H7 (cell line): ENCODE measurements at places on chromosomes 11 and 22.

DNA sequence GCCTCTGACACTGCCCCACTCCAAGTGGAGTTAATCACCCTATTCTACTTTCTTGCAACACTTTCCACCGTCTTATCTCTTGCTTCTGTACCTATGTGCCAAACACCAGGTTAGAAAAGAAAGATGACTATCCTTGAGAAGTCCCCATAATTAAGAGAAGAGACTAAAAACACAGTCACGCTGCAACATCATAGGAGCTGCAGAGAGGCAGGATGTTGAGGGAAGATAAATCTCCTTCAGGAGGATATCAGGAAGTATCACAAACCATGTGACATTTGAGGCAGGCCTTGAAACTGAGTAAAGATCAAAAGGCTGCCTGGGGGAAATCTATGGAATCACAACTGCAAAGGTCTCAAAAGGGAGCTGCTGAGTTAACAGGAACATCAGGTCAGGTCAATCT, 24.8 kb downstream of the GAB2 start:
- DNase-seq = no peak

DNA sequence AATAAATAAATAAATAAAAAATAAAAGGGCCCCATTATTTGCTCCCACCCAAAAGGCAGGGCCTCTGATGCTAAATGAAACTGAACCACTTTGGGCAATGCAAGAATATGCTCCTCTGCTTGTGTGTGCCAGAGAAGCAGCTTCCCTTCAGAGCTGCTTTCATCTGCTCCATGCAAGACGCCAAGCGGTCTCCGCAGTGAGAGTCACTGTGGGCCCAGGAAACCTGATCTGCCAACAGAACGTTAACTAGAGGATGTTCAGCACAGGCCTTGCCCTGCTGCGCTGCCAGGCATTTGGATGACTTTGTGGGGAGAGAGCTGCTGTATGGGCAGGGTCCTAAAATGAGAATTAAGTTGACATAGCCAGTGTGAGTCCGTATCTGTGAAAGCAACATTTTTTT, 43.7 kb upstream of the APOA1 start:
- DNase-seq = no peak

- DNase-seq = no peak
These were observed 54.1 kb downstream of the GRIK4 start for GRCh38 chr11:120565466-120566155.

DNA sequence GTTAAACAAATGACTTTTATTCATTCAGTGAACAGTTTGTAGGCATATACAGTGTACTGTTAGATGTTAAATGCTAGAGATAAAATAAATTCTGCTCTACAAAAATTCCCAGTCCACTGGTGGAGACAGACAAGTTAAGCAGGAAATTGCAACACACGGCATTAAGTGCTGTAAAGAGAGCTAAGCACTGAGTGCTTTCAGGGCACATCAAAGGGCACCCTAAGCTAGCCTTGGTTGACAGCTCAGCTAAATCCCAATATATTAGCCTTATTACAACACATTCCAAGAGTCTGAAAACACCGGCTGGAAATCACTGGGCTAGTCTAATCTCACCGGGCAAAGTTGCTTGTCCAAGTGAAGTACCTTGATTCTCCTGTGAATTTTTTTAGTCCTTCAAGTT, 55.1 kb downstream of the NOX4 start:
- DNase-seq = no peak

GRCh38 chr22:48152164-48152775, 1389.8 kb downstream of the TBC1D22A start:
- peak; percentile 16 for DNase-seq

- no peak for DNase-seq
These were observed 23.7 kb upstream of the CTR9 start for GRCh38 chr11:10727146-10727851.

- DNase-seq = no peak
These were observed 347.5 kb upstream of the DDI1 start for GRCh38 chr11:103688924-103689323.
